ENCODE measurements at places on chromosomes 5 and 9. TPM values are rescaled to one million over a fixed set of nuclear protein-coding genes. Genes with fewer than 3 reads are reported as not detected.

GRCh38 chr9:6929441-6930215 is 171.9 kb downstream of the KDM4C start:
- peaks cover 2% of the 10 kb centered on the region for H3K4me1 ChIP-seq
- H3K4me3 ChIP-seq: no peak overlapping the region
- no peak overlapping the region for H3K27ac ChIP-seq
- H3K36me3 ChIP-seq: no peaks in the 10 kb centered on the region
- no peak for DNase-seq

DNA sequence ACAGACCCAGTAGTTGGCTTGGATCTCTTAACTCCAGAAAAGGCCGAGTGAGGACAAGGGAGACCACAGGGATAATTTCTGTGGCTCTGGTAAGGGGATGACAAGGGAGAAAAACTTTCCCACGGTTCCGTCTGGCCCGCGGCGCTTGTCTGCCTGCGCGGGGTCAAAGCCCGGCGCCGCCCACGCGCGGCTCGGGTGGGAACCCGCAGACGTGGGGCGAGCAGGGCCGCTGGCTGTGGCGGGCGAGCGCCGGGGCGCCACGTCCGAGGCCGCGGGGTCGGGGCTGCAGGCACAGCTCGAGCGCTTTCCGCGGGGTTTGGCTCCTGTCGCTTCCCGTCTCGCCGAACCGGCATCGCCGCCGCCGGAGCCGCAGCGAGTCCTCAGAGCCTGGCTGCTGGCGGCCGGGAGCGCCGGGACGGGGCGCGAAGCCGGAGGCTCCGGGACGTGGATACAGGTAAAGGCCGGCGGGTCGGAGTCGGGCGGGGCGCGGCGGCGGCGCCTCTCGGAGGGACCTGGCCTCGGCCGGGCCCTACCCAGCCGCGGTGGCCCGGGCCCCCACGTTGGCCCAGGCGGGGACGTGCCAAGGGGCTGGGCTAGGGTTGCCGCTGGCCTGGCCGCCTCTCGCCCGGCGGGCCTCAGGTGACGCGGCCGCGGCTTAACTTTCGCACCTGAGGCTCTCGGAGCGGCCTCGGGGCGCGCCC is at the start of gene RNF180:
TSS of gene RNF180 (plus strand) at position 344 of the 701 bp plus-strand sequence. CDS start 34,965 bp downstream, outside the sequence.
- no peaks in the 10 kb centered on the region for H3K36me3 ChIP-seq
- peak within 1 kb of the TSS; percentile 71 for H3K27ac ChIP-seq
- H3K27me3 ChIP-seq: no peaks in the 10 kb centered on the region
- DNase-seq: peak; percentile 58
- H3K4me1 ChIP-seq: no peaks in the 10 kb centered on the region

Gene SOHLH1
- not detected for total RNA-seq

GRCh38 chr9:108377382-108377781 is 478.4 kb downstream of the ACTL7B start:
- no peak for DNase-seq
- peaks cover 2% of the 10 kb centered on the region for H3K4me1 ChIP-seq
- H3K36me3 ChIP-seq: no peaks in the 10 kb centered on the region
- H3K27ac ChIP-seq: no peak overlapping the region
- H3K4me3 ChIP-seq: no peak overlapping the region

GRCh38 chr5:150412319-150413175 is at the start of gene CD74:
Gene CD74, minus strand, starts transcription at chr5:150412910. Its CDS starts 161 bp downstream, at chr5:150412749.
- H3K27me3 ChIP-seq: no peaks in the 10 kb centered on the region
- peak within 1 kb of the TSS; percentile 37 for H3K27ac ChIP-seq
- DNase-seq: peak; percentile 85

DNA sequence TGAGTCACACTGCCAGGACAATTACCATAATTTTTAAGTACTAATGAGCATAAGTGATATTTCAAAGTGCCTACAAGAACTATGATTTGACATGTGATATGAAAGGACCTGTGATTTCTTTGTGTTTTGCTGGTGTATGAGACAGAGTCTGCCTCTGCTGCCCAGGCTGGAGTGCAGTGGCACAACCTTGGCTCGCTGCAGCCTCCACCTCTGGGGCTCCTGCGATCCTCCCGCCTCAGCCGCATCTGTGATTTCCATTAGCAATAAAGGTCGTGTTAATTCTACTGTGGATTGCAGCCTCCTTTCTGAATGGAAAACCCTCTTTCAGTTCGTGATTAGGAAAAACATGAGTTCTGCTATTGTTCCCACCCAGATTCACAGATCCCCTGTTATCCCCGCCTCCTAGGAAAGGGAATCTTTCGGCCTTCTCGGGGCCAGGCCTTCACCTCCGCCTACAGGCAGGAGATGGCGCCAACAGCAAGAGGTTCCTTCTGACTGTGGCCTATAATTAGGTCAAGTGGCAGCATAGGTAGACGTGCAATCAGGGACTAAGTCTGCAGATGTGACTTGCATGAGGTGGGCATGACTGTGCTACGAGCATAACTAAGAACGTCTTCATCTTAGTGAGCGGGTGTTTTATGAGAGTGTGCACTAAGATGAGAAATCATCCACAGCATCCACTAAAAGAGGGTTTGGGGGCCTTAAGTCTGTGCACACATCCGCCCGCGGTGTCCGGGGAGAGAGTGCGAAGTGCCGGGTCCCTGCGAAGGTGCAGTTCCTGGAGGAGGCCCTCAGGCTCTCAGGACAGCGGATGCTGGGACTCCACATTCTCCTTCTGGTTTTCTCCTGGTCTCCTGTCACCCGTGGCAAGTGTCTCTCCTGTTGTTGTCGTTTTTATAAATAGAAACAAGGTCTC is 23.1 kb downstream of the TRIM7 start:
- no peak for DNase-seq
- H3K4me3 ChIP-seq: no peak overlapping the region
- no peak overlapping the region for H3K27ac ChIP-seq
- no peaks in the 10 kb centered on the region for H3K27me3 ChIP-seq
- no peaks in the 10 kb centered on the region for H3K36me3 ChIP-seq

- DNase-seq: peak; percentile 95
- H3K4me1 ChIP-seq: peaks cover 36% of the 10 kb centered on the region
- no peaks in the 10 kb centered on the region for H3K36me3 ChIP-seq
- no peaks in the 10 kb centered on the region for H3K27me3 ChIP-seq
These were observed 9.6 kb upstream of the TRAF1 start for GRCh38 chr9:120936011-120936763.

DNA sequence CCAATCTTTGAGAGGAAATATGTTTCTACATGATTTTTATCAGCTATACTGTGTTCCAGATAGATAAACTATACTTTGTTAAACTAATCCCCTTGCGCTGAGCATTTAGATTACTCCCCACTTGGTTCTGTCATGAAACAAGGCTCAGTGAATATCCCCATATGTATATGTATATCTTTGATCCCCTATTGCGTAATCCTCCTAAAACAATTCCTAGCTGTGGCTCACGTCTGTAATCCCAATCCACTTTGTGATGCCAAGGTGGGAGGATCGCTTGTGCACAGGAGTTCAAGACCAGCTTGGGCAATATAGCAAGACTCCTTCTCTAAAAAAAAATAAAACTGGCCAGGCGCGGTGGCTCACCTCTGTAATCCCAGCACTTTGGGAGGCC is 2.7 kb downstream of the PHYHD1 start:
- no peaks in the 10 kb centered on the region for H3K36me3 ChIP-seq
- no peak overlapping the region for H3K4me3 ChIP-seq
- no peak for DNase-seq
- peaks cover 18% of the 10 kb centered on the region for H3K4me1 ChIP-seq

DNA sequence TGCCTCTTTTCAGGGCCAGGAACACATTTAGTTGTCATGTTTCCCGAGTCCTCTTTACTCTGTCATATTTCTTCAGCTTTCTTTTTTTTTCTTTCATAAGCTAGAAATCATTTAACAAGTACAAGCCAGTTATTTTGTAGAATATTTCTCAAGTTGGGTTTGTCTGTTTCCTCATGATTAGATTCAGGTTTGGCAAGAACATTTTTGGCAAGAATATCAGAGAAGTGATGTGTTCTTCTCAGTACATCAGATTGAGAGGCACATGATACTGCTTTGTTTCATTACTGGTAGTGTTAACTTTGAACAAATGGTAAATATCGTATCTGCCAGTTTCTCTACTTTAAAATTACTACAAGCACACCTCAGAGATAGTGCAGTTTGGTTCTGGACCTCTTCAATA is 45.1 kb downstream of the PCSK5 start:
- no peak overlapping the region for H3K4me3 ChIP-seq
- H3K27ac ChIP-seq: no peak overlapping the region
- H3K27me3 ChIP-seq: no peaks in the 10 kb centered on the region
- H3K36me3 ChIP-seq: no peaks in the 10 kb centered on the region

DNA sequence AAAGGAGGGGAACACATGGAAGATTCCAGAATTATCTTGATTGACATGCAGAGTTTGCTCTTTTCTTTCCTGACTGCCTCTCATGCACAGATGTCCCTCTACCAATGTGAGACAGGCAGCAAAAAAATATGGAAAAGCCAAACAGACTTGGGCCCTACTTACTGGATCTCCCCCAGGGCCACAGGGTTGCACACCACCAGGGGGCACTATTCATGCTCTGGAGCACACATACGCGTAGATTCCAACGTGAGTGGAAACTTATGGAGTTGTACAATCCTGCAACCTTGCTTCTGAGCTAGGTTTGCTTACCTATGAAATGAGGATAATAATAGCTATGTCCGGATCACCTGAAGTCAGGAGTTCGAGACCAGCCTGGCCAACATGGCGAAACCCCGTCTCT is 319.5 kb downstream of the ARHGEF28 start:
- no peak overlapping the region for H3K27ac ChIP-seq
- H3K36me3 ChIP-seq: no peaks in the 10 kb centered on the region
- H3K27me3 ChIP-seq: no peaks in the 10 kb centered on the region
- H3K4me1 ChIP-seq: peaks cover 13% of the 10 kb centered on the region

GRCh38 chr5:76528547-76529331 is 94.5 kb downstream of the F2RL2 start:
- H3K4me1 ChIP-seq: no peaks in the 10 kb centered on the region
- no peak overlapping the region for H3K27ac ChIP-seq
- DNase-seq: no peak
- no peaks in the 10 kb centered on the region for H3K27me3 ChIP-seq

GRCh38 chr9:126720036-126720435 is 84.8 kb upstream of the ZBTB43 start:
- peaks cover 2% of the 10 kb centered on the region for H3K4me1 ChIP-seq
- no peak overlapping the region for H3K27ac ChIP-seq
- no peak for DNase-seq
- H3K27me3 ChIP-seq: no peaks in the 10 kb centered on the region

Gene QRFP
- not detected for total RNA-seq

DNA sequence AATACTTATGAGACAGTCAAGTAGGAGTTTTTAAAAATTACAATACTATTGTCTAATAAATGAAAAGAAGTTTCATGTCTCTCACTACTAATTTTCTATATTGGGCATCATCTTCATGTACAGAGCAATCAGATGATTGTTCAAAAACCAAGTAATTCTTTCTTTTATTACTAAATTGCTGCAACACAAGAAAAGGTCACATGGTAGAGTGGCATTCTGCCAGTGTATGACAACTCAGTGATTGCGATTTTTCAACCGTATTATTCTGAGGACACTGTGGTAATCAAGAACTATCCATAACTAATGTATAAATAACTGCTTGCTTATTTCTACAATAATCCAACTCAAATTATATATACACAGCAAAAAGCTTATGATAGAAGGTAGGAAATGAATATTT is 96.7 kb upstream of the GRHPR start:
- no peak for DNase-seq
- no peak overlapping the region for H3K4me3 ChIP-seq
- no peaks in the 10 kb centered on the region for H3K36me3 ChIP-seq
- H3K4me1 ChIP-seq: no peaks in the 10 kb centered on the region
- H3K27ac ChIP-seq: no peak overlapping the region
- no peaks in the 10 kb centered on the region for H3K27me3 ChIP-seq

Gene TMEM174
- not detected for total RNA-seq

DNA sequence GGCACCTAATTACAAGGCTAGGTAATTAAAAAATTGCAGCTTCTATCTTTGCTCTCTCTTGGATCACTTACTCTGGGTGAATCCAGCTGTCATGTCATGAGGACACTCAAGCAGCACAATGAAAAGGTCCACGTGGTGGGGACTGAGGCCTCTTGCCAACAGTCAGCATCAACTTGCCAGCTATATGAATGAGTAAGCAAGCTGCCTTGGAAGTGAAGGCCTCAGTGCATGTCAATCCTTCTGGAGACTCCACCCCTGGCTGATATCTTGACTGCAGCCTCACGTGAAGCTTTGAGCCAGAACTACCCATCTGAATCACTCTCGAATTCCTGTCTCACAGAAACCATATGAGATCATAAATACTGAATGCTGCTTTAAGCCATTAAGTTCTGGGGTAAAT is 140.5 kb downstream of the SNX18 start:
- peaks cover 15% of the 10 kb centered on the region for H3K4me1 ChIP-seq
- H3K27me3 ChIP-seq: no peaks in the 10 kb centered on the region
- no peak for DNase-seq
- H3K4me3 ChIP-seq: no peak overlapping the region
- no peak overlapping the region for H3K27ac ChIP-seq

Gene CDH10
- total RNA-seq: not detected

GRCh38 chr5:80240368-80240986 is 15.4 kb downstream of the SERINC5 start:
- H3K36me3 ChIP-seq: no peaks in the 10 kb centered on the region
- DNase-seq: no peak
- H3K27me3 ChIP-seq: no peaks in the 10 kb centered on the region
- H3K4me3 ChIP-seq: no peak overlapping the region

Gene STXBP1
- 72.5 TPM for total RNA-seq

Gene GAS1
- 82.3 TPM for total RNA-seq

Gene ADAMTS13
- total RNA-seq: 4.2 TPM

DNA sequence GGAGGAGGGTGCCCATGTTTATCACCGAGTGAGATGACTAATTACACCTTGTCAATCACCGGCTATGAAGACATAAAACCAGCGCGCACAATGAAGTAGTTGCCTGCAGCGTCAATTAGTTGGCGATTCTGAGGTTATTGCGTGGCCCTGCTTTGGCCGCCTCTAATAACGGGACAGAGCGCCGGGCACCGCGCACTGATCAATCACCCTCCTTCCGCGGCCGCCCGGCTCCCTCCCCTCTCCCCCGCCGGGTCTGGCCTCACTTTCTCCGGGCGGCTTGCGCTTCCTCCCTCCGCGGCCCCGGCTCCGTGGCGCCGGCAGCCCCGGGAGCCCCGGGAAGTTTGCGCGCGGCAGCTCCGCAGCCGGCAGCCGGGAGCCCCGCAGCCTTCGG is 3.3 kb upstream of the LHX2 start:
- DNase-seq: no peak
- no peak overlapping the region for H3K27ac ChIP-seq
- H3K36me3 ChIP-seq: no peaks in the 10 kb centered on the region
- no peak overlapping the region for H3K4me3 ChIP-seq

Gene ZNF658
- total RNA-seq: 7.9 TPM

Gene ADAMTS12
- total RNA-seq: 4.8 TPM

- no peaks in the 10 kb centered on the region for H3K27me3 ChIP-seq
- H3K27ac ChIP-seq: no peak overlapping the region
- no peak overlapping the region for H3K4me3 ChIP-seq
- H3K36me3 ChIP-seq: no peaks in the 10 kb centered on the region
These were observed 132.8 kb downstream of the OR2K2 start for GRCh38 chr9:111197256-111197655.

- H3K27ac ChIP-seq: no peak overlapping the region
- H3K27me3 ChIP-seq: no peaks in the 10 kb centered on the region
- no peak overlapping the region for H3K4me3 ChIP-seq
- DNase-seq: no peak
- no peaks in the 10 kb centered on the region for H3K4me1 ChIP-seq
These were observed 653.7 kb downstream of the CCDC171 start for GRCh38 chr9:16206518-16206917.

Gene PKD2L2
- 0.20 TPM for total RNA-seq

GRCh38 chr5:68374796-68375518 is 159.4 kb downstream of the PIK3R1 start:
- no peaks in the 10 kb centered on the region for H3K36me3 ChIP-seq
- DNase-seq: no peak
- no peak overlapping the region for H3K27ac ChIP-seq
- no peaks in the 10 kb centered on the region for H3K4me1 ChIP-seq

Gene SLC34A1
- not detected for total RNA-seq

Measured in ovary (tissue), 10 donors.